ENCODE measurements at places on chromosomes 2 and 18. TPM values are rescaled to one million over a fixed set of nuclear protein-coding genes. Genes with fewer than 3 reads are reported as not detected.

Gene GRHL1
- 8.2 TPM for total RNA-seq

Gene IL1B
- total RNA-seq, result 0.11 TPM

Gene UGT1A4
- 0.39 TPM for total RNA-seq

Gene BOLA3
- 16.9 TPM for total RNA-seq

Gene RGPD3
- under 0.01 TPM for total RNA-seq

Gene SIX3
- total RNA-seq, result not detected

Gene MREG
- 8.1 TPM for total RNA-seq

Gene TLX2
- not detected for total RNA-seq

Gene GPAT2
- total RNA-seq, result 1.2 TPM

Gene OTX1
- total RNA-seq, result not detected

Gene GALNT5
- total RNA-seq, result 16.5 TPM

Gene GLI2
- 0.39 TPM for total RNA-seq

Gene DRC1
- not detected for total RNA-seq

Gene SP9
- not detected for total RNA-seq

Gene STARD6
- total RNA-seq, result not detected

Gene CHRND
- not detected for total RNA-seq

Gene METAP1D
- 2.1 TPM for total RNA-seq

Gene C2orf92
- 9.0 TPM for total RNA-seq

Gene TNS1
- 5.5 TPM for total RNA-seq

Gene SKOR2
- total RNA-seq, result not detected

Gene CYRIA
- 5.5 TPM for total RNA-seq

Gene AQP12A
- not detected for total RNA-seq

Gene FAM110C
- total RNA-seq, result 2.4 TPM

Gene CD8B
- not detected for total RNA-seq

Gene FKBP7
- total RNA-seq, result 38.9 TPM

Gene WNT6
- total RNA-seq, result 1.1 TPM

Gene LRP1B
- not detected for total RNA-seq

Gene NEB
- total RNA-seq, result 2.7 TPM

Gene NT5C1B
- total RNA-seq, result not detected

Gene ALKAL2
- total RNA-seq, result 2.2 TPM

Gene ST8SIA5
- total RNA-seq, result not detected

Gene EPHA4
- 11.0 TPM for total RNA-seq

Gene ATG4B
- total RNA-seq, result 85.3 TPM

Gene RAB1A
- total RNA-seq, result 79.2 TPM

Gene MYO7B
- total RNA-seq, result under 0.01 TPM

Gene CDH7
- total RNA-seq, result not detected

Gene MC4R
- not detected for total RNA-seq

Gene DSG1
- total RNA-seq, result 1.2 TPM

Gene FBXO11
- 35.1 TPM for total RNA-seq

Gene WDFY1
- 58.9 TPM for total RNA-seq

Gene AMMECR1L
- 22.0 TPM for total RNA-seq

Gene SERPINB7
- 0.79 TPM for total RNA-seq

Gene STPG4
- total RNA-seq, result 1.2 TPM

Gene MERTK
- total RNA-seq, result 31.3 TPM

Gene DUSP2
- total RNA-seq, result 1.6 TPM

Gene FIGN
- total RNA-seq, result 5.1 TPM

All from placental epithelial cell (primary cell).